ENCODE measurements at places on chromosomes 12 and 14.

DNA sequence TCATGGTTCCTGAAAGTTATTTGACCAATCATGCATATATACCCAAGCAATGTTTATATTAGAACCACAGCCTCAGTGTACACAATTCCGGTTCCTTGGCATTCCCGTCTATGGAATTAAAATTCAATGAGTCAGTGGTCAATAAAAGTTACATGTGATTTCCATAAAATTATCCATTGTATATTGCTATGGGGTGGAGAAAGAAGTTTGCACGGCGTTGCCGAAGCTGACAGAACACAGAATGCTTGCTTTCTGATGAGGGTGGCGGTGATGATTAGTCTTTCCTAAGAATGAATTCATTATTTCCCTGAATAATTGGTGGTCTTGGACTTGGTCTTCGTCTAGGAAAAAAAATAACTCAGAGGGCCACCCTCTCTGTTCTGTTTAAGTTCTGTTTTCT, 214.1 kb downstream of the ANO2 start:
- no peak for DNase-seq

GRCh38 chr12:14827043-14827442, 13.1 kb upstream of the SMCO3 start:
- DNase-seq, result no peak

- DNase-seq, result no peak
Observed at GRCh38 chr12:79023261-79023660, 158.7 kb downstream of the SYT1 start.

GRCh38 chr12:124786061-124786964, 77.4 kb downstream of the SCARB1 start:
- no peak for DNase-seq

GRCh38 chr14:59081720-59082119, 106.7 kb upstream of the DAAM1 start:
- no peak for DNase-seq

DNA sequence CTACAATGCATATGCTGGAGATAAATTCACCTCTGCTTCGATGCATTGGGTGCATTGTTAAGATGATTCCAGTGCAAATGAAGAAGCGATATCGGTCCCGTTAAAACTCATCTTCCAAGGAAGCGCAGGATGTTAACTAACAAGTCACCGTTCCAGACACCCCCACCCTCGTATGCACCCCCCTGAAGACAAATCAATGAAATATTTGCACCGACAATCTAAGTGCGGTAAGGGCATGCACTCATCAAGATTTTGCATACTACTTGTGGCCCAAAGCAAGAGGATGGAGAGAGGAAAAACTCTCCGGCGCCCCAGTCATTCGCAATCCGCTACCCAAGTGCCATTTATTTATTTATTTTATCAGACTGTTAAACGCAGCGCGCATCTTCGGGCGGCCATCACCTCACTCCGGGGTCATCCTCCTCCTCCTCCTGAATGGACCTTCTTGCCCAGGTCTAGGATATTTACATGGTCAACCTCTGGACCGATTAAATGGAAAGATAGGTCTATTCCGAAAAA, 1.2 kb downstream of the NOVA1 start:
- no peak for DNase-seq

GRCh38 chr12:116442304-116442703, 116.9 kb upstream of the MAP1LC3B2 start:
- no peak for DNase-seq

- no peak for DNase-seq
Observed at GRCh38 chr12:124423761-124424515, 129.0 kb downstream of the RFLNA start.

DNA sequence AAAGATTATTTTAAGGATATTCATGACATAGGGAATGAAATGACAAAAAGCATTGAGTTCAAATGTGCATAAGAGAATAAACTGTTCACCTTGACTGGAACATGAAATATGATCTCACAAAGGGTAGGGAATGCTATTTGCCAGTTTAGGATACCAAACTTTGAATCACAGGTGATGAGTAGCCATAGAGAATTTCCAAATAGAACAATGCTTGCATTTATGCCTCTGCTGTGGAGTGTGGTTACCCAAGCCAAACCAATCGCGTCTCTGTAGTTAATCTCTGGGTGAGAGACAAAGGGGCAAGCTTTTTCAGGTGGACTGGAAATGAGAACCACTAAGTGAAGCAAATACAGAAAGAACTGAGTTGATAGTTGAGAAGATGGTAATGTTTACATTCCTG, 371.1 kb upstream of the RPL10L start:
- no peak for DNase-seq
